ENCODE measurements at places on chromosomes 2 and 18.

DNA sequence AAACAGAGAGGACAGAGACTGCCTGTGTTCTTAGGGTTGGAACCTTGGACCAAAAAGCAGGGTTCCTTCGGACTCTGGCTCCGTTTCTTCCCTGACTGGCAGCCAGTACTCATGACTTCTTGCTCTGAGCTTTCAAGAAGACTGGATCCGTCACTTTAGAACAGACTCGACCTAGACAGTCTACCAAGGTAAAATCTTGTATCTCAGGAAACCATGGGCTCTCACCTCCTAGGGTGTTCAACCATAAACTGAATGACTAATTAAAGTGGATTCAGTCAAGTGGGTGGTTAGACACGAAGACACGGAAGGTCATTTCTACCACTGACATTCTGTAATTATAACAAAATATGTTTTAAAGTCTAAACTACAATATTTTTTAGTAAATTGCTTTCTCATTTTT, 153.8 kb upstream of the SLC39A10 start:
- DNase-seq, result no peak

DNA sequence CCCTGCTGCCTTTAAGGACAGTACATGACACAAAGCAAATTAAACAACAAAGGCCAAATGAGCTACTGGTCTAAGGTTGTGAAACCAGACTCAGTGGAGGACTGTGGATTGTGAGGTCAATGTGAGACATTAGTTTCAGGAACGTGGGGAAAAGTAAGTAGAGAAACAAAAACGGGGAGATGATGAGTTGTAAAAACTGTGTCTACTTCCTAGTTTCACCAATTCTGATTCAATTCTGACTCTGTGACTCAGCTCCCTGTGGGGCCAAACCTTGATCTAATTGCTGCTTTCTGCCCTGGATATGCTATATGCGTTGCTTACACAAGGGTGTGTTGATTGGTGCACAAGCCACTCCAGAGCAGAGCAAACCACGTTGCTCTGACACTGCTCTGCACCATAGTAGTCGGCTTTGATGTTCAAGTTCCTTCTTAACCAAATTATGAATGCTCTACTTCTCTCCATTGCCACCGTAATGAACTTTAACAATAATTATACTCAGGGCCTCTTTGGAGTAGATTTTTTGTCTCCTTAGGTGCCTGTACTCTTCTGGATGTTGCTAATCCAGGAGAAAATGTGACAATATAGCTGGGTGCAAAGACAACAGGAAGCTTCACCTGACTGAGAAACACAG, 1640.1 kb upstream of the CELF4 start:
- no peak for DNase-seq

- DNase-seq, result no peak
Measured at GRCh38 chr2:23673830-23674679, 252.9 kb downstream of the ATAD2B start.

DNA sequence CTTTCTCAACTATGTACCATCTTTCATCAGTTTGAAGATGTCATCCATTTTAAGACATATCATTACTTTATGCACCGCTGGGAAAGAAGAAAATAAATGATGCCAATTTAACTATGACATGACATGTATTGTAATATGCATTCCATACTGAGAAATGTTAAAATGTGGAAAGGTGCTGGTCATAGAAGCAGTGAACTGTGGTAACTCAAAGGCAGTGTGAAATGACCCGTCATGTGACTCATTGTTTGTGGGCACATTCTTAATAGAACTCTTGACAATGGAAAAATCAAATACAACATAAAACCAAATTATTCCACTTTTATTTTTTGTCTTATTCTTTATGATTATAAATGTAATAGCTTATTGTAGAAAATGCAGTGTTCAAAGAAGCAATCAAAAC, 455.0 kb upstream of the ST6GAL2 start:
- DNase-seq, result no peak

- no peak for DNase-seq
Measured at GRCh38 chr2:84115173-84115857, 343.8 kb downstream of the SUCLG1 start.

GRCh38 chr18:62537042-62537894, 14.4 kb downstream of the ZCCHC2 start:
- DNase-seq, result no peak

- DNase-seq, result no peak
Measured at GRCh38 chr2:200242570-200242969, 63.9 kb upstream of the SPATS2L start.

DNA sequence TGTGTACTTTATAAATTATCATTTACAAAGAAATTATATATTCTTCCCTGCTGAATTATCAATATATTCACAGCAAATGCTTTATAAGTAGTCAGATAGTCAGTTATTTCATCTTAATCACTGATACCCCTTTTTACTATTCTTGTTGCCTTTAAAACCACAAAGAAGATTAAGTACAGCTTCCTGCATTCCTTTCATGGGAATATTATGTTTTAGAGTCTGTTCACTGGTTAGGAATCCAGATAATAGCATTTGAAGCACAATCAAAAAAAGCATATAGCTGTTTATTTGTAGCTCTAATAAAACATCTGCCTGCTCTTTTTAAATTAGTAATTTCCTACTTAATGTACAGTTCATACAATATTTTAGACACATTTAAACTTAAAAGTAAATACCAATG, 508.9 kb downstream of the FBXO15 start:
- no peak for DNase-seq

GRCh38 chr2:45759310-45759851, 107.9 kb downstream of the PRKCE start:
- no peak for DNase-seq

DNA sequence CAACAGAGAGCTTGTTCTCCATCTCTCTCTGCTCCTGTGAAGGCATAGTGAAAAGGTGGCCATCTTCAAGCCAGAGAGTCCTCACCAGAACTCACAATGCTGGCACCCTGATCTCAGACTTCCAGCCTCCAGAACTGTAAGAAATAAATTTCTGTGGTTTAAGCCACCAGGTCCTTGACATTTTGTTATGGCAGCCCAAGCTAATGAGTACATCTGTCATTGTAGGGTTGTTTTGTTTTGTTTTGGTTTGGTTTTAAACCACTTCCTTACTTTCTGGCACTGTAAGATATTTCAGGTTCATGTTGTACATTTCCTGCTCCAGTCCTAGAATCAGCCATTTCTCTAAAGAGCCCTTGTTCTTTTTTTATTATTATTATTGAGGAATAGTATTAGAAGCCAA, 171.2 kb downstream of the CPS1 start:
- DNase-seq, result no peak

GRCh38 chr18:2994603-2995432, 18.1 kb downstream of the LPIN2 start:
- DNase-seq, result no peak

- no peak for DNase-seq
Measured at GRCh38 chr18:23532848-23533247, 29.5 kb downstream of the RMC1 start.

- no peak for DNase-seq
Measured at GRCh38 chr2:58757971-58758370, 516.8 kb upstream of the FANCL start.

DNA sequence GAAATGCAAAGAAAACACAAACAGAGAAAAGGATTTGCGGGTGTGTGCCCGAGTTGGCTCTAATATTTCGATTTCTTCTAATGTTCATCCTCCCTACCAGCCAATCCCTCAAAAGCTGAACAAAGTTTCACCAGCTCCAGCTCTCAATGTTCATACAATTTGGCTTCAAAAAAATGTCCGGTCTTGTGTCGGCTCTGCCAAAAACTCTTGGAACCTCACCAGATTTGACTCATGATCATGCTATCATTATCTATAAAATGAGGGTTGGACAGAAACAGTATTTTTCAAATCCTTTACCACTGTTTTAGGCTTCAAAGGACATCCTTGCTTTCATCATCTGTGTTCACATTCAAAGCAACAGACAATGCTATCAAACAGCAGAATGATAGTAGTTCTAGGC, 88.2 kb downstream of the CRACDL start:
- DNase-seq, result no peak

DNA sequence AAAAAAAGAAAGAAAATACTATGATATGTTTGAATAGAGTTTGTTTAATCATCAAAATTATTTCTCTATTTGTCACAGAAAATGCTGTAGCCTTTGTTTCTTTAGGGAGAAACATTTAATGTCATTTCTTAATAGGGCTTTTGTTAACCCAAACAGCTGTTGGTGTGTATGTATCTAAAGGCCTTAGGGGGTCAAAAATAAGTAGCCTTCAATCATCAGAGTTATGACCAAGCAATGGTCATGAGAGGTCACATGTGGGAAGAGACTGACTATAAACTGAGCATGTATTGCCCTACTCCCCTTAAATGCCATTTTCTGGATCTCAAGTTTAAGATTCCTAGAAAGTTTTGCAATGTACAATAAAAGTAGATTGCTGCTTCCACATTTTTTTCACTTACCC, 22.7 kb downstream of the HNMT start:
- no peak for DNase-seq

GRCh38 chr2:145416640-145417039, 896.7 kb upstream of the ZEB2 start:
- no peak for DNase-seq

DNA sequence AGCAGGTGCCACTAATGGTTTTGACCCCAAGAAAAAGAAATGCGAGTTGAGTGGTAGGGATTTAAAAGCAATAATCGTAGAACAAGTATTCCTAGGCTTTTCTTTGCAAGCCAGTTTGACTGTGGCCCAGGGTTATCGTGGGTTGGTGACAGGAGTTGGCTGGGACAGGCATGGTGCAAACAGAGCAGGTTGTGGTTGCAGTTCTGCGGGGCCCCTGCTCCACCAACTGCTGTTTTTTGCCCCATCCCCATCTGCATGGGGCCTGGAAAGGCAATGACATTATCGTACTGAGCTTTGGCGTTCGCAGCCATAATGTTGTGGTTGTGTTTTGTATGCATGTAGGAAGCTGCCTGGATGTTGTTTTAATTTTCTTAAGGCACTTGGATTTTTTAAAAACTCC, 274.0 kb downstream of the TSN start:
- DNase-seq, result no peak

GRCh38 chr2:3547915-3548314, 10.2 kb downstream of the RNASEH1 start:
- no peak for DNase-seq

GRCh38 chr18:77052297-77052982, 80.1 kb downstream of the MBP start:
- DNase-seq, result no peak

- no peak for DNase-seq
Measured at GRCh38 chr18:906416-907114, 1.9 kb downstream of the ADCYAP1 start.

GRCh38 chr2:195842932-195843331, 185.9 kb downstream of the SLC39A10 start:
- no peak for DNase-seq

GRCh38 chr2:45588158-45588829, 22.8 kb downstream of the SRBD1 start:
- DNase-seq, result no peak

Data from kidney epithelial cell (primary cell).